ENCODE measurements at places on chromosomes 11 and 22.
A peak's percentile ranks its signal among the peaks of the same experiment; 100 is the strongest.

DNA sequence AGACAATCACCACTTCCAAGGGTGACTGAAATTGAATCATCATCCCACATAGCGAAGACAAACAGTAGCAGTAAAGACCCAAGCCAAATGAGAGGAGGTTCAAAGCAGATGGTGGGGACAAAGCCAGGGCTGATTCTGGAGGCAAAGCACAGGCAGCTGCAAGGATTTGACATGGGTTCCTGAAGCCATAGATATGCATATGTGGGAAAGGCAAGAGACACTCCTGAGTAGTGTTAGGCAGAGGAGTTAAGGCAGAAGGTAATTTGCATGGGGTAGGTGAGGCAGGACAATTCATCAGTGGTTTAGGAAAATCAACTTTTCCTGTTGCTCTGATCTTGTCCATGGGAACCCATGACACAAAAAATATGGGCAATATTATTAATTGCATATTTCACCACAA is 462.8 kb downstream of the FAM181B start:
- no peak for DNase-seq

DNA sequence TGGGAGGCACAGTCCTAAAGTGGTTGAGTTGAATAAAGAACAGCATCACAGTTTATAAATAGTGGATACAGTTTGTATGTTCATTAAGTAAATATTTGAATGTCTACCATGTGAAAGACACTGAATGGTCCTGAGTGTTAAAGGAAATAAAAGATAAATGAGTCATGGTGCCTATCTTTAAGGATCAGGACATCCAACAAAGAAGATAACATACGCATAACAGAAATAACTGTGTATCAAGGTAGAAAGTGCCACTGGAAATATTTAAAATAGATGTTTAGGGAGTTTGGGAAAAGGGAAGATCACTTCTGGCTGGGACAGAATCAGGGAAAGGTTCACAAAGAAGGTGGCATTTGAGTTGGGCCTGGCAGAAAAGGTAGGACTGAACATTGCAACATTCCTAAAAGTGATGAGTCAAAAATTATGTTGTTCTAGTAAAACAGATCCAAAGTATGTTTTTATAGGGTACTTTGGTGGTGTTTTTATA is 41.5 kb downstream of the CSTPP1 start:
- DNase-seq: no peak

DNA sequence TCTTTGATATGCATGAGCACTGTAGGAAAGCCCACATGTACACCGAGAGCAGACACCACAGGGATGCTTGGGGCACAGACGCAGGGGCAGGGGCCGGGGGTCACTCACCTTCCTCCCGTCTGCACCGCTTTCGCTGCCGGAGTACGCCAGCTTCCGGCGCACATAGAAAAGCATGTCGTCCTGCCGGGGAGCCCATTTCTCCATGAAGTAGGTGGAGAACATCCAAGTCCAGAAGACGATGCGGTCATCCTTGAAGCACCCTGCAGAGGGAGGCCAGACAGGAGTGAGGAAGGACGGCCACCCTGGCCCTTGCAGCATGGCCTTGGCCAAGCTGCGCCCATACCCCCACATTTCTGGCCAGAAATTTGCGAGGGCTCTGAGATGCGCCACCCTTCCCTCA is 28.8 kb downstream of the KIAA0930 start:
- no peak for DNase-seq

GRCh38 chr22:46444390-46444854 is 93.0 kb downstream of the CELSR1 start:
- no peak for DNase-seq

DNA sequence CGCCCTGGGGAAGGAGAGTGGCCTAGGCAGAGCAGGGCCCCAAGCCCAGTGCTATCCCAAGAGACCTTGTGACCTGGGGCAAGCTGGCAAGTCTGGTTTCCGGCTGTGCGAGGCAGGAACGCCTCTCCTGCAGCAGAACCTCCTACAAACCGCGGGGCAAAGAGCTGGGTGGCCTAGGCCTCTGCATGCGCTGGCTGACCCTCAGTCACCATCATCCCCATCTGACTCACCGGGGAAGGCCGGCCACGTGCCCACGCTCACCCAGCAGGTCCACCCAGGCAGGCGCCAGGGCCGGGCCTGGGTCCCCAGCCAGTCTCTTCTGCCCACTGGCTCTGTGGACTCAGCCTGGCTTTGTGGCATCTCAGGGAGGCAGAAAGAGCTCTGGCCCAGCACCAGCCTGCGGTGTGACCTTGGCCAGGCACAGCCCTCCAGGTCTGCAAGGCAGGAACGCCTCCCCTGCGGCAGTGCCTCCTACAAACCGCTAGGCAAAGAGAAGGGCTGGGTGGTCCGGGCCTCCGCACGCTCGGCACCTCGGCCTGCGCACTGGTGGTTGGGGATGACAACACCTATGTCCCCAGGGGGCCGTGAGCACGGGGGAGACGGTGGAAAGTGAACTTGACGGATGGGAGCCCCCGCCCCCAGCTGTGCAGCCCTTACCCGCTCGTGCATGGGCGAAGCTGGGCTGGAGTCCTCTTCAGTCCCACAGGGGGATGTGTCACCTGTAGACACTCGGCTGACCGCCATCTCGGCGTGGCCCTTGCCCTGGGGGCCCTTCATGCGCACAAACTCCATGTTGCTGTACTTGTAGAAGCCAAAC is 38.2 kb downstream of the KIAA0930 start:
- DNase-seq: no peak

GRCh38 chr11:127226949-127227348 is 226.4 kb upstream of the KIRREL3 start:
- no peak for DNase-seq

DNA sequence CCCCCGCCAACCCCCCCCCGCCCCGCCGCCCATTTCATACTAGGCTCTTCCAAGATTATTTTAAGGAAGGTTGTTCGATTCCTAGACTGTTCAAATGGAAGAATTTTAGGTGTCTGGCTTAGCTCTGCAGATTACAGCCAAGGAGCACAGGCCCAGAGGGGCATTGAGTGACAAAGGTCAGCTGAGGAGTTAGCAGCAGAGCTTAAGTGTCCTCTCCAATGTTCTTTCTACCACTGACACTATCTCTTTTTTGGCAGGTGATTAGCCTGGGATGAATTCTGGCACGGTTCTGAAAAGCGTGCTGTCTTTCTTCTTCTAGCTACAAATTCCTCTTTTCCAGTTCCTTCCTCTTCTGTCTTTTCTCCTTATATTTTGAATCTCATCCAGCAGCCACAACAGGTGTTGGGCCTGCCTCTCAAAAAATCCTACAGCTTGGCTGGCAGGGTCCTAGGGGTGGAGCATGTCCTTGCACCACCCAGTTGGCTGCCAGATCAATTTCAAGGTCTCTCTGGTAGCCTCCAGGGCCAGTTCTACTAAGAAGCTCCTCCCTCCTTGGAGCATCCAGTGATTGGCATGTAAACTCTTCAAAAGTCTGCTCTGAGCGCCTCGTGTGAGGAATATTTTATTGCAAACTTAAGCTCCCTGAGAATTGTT is 23.0 kb downstream of the KCNE3 start:
- DNase-seq: no peak

GRCh38 chr11:85945296-85945695 is 90.1 kb downstream of the CCDC83 start:
- DNase-seq: no peak

DNA sequence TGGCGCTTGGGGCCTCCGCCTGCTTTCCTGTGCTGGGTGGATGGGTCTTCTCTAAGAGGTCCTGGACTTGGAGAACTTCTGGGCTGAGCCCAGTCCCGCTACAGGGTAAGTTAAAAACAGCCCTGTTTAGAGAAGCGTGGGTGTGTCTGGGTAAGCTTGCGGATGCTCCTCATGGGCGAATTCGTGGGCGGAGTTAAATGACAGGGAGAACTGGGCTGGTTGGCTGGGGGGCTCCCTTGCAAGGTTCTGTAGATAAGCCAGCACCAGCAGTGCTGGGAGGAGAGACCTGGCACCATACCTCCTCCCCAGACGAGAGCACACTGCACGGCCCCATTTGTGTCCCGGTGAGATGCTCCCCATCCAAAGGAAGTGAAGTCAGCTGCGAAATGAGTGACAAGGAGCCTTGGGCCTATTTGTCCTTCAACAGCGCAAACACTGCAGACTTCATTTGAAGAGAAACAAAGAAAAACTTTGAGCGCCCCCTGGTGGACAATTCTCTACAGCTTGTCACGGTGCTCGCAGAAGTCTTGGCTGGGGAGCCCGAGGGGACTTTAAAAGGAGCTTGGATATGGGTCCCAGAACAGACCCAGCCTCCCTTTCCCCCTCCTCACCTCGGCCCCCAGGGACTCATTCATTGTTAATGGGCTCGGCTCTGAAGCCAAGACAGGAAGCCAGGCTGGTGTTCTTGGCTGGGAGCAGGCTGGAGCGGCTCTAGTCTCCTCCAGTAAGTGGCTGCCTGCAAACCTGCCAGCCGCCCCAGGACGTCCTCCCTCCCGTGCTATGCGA is 39.5 kb downstream of the TP53I11 start:
- DNase-seq: peak; percentile 89

DNA sequence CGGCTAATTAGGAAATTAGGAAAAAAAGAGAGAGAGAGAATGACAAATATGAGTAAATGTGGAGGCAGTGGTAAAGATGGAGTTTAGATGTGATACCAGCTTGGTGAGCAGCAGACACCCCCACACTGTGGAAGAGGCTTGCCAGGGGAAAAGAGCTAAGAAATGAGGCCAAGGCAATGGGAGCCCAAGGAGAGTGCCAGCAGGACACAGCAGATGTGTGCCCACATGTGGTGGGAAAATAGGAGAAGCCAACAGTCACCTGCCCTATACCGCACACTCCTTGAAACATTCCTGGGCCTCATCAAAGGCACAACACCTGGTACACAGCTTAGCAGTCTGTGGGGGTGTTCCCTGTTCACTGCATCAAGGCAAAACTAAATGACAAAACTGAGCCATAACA is 104.9 kb downstream of the FAM76B start:
- DNase-seq: no peak

DNA sequence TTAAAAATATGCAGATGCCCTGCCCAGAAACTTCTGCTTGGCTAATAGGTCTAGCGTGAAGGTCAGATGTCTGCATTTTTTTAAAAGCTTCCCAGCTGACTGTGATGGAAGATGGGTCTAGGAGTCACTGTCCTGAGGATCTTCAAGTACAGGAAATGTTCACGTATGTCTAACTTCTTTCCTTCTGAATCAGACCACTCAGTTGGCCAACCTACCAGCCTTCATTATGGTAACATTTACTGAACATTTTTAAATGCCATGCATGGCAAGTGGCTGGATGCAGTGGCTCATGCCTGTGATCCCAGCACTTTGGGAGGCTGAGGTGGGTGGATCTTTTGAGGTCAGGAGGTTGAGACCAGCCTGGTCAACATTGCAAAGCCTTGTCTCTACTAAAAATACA is 1.1 kb upstream of the PRG2 start:
- DNase-seq: no peak

DNA sequence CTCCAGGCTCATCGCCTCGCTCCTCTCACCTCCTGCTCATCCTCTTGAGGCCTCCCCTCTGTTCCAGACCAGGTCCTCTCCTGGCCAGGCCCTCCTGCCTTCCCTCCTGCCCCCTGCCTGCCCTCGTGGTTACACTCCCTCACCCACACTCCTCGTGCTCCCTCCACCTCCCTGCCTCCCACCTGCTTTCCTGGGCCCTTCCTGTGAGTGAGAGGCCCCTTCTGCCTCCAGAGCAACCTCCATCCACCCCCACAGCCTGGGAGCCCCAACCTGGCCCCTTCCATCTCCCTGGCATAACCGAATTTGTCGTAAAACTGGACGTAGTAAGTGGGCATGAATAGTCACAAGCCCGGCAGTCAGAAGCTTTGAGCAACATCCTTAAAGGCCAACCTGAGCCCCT is 4.5 kb downstream of the APOBEC3G start:
- no peak for DNase-seq

GRCh38 chr22:38350444-38351359 is 33.5 kb upstream of the CSNK1E start:
- DNase-seq: no peak

DNA sequence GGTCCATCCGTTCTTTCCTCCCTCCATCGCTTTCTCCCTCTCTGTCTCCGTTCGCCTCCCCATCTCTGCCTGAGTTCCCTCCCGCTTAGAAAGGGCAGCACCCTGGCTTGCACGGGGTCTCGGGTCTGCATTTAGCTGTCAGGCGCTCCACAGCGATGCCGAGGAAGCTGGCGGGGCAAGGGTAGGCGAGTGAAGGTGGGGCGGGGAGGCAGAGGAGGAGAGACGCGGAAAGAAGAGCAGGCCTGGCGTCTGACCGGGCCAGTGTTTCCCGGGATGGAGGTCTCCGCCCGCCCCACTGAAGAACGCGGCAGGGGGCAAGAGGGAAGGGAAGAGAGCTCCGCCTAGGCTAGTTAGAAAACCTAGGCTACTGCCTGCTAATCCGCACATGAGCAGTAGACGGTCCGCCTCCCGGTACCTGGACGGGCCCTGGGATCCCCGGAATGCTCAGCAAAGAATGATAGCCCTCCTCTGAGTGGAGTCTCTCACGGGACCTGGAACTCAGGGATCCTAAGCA is 3922.5 kb upstream of the OR11H1 start:
- DNase-seq: no peak

- DNase-seq: no peak
Measured at GRCh38 chr22:26124991-26125725, 44.1 kb upstream of the SEZ6L start.

DNA sequence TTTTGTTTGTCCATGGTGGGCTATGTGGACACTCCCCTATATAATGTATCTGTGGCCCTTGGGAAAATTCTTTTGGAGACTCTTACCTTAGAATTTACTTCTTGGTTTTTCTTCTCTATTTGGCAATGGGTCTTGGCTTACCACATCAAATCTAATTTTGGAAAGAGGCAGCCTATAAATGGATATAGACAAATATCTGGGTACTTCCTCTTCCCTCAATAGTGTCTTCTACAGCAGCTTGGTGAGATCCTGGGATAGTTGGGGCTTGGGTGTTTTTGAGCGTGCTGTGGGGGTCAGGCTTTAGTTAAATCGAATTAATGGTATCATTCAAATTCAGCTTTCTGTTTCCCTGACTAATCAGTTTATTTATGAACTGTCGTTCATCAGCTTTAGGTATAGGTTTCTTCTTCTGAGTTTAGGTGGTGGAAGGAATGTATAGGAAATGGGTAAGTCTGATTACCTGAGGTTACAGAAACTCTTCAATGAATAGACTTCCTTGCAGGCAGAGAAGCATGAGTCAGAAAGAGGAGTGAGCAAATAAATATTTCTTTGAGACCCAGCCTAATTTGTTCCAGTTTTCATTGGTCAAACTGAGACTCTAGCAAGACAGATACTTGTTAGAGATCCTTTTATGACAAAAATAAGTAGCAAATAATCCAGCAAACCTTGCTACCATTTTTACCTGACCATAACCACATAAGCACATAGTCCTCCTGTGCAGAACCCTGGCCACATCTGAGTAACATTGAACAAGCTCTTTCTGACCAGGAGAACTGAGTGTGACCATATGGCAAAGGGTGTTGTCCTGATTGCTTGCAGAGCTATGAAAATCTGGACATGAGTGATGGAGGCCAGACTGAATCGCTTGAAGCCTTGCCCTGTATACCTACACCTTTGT is 68.6 kb upstream of the SORL1-AS1 start:
- DNase-seq: no peak
